ENCODE measurements at places on chromosomes 12 and 14. TPM values are rescaled to one million over a fixed set of nuclear protein-coding genes. Genes with fewer than 3 reads are reported as not detected.

Gene CLEC4C
- total RNA-seq: not detected

Gene RASAL1
- not detected for total RNA-seq

Gene PLA2G1B
- not detected for total RNA-seq

Gene RARG
- 15.6 TPM for total RNA-seq

Gene DCN
- 2,415 TPM for total RNA-seq

Gene RTN1
- total RNA-seq: 0.18 TPM

Gene THAP2
- 1.4 TPM for total RNA-seq

Gene CCDC85C
- total RNA-seq: 4.2 TPM

Gene OR6S1
- not detected for total RNA-seq

Gene IFNG-AS1
- not detected for total RNA-seq

Gene NPC2
- total RNA-seq: 363 TPM

Gene RNU4-1
- total RNA-seq: not detected

Gene HSPA2
- 4.9 TPM for total RNA-seq

Gene CD163
- total RNA-seq: not detected
